B cell (primary cell): ENCODE measurements at places on chromosomes 5 and 9. TPM values are rescaled to one million over a fixed set of nuclear protein-coding genes. Genes with fewer than 3 reads are reported as not detected.

DNA sequence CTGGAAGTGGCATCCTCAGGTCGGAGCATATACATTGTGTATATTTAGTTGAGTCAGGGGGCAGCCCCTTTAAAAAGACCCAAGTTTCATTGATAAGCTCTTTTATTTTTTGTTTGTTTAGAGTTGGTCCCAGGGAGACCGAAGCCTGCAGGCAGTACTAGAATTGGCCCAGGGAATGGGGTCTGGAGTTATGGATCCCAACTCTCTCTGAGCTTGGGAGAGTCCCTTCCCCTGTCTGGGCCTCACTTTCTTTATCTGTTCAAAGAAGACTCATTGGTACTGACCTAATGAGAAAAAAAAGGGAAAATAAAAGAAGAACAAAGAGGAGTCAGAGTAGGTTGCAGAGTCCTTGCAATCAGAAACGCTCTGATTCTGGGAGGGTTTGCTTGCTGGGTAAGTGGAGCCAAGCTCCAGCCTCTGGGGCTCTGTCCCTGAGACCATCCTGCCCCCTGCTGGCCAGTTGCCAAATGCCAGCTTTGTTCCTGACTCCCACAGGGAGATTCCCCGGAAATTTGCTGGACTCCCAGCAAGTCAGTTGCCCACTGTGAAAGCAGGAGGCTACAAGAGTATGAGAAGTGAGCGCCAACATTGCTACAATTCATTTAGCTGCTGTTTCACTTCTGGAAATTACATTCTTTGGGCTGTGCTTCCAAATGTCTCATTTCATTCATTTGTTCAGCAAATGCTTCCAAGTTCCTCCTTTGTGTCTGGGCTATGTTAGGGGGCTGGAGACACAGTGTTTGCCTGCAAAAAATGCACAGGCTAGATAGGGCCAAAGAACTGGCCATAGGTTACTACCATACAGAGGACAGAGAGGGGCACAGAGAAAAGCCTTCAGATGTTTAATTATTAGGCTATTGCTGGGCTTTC is 156.2 kb downstream of the MELK start:
- peak; percentile 68 for DNase-seq

DNA sequence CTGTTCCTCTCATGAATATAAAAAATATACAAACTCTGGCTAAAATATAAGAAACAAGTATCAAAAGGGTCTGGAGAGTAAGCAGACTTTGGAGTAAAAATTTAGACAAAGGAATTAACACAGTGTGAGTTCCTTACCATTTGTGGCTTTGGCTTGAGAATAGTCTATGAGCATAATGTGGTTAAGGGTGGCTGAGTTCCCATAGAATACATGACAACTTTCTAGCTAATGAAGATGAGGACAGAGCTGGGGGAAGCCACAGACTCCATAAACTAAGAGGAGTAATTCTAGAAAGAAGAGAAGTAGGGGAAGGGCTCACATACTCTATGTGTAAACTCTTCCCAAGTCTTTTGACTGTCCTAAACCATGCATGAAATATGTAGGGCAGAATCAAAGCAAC is 79.4 kb downstream of the CAAP1 start:
- DNase-seq: no peak

DNA sequence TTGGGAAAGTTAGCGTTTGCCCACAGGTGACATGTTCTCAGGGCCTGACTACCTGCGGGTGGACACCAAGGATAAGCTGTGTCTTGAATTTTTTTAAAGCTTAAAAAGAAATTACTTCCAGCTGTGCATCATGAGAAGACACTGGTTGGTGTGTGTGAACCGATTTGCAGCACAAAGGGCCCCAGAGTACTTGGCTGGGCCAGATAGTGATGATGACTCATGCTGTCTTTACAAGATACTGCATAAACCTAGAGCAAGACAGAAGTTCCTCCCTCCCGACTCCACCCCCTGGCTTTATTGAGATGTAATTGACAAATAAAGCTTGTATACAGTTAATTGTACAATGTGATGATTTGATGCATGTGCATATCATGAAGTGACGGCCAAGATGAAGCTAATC is 212.8 kb downstream of the NXNL2 start:
- no peak for DNase-seq

DNA sequence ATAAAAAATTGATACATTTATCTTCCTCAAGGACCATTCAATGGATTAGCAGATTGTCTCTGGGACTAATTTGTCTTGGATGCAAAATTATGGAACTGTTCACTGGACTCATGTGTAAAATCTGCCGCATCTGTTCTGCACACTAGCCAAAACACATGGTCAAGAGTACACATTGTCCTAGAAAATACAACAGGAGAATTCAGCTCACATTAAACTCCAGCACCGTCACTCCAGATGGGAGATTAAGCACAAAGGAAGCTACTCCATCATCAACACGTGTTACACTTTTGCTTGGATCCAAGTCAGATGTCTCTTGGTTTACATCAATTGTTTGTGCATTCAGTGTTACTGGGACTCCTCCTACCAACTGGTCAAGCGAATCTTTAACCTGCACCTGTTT is 28.8 kb downstream of the C5 start:
- DNase-seq: no peak

DNA sequence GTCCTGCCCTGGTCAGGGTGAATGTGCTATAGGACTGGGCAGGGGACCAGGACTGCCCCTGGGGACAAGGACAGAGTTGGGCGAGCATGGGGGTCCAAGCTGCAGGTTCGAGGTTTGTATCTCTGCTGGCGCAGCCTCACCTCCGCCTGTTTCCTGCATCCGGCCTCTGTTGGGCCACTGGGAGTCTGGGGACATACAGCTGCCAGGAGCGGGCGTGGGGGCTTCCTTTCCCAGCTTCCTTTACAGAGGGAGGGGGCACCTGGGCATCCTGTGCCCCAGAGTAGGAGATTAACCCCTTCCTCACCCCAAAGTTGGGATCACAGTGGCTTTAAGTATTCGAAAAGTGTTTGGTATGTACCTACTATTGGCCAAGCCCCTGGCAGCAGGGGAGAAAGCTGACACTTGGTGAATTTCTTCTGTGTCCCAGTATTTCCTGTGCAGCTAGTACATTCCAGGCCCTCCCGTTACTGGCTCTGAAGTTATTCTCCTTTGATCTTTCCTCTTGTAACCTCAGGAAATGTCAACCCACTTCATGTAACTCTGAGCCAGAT is 19.0 kb downstream of the OLFML2A start:
- no peak for DNase-seq

DNA sequence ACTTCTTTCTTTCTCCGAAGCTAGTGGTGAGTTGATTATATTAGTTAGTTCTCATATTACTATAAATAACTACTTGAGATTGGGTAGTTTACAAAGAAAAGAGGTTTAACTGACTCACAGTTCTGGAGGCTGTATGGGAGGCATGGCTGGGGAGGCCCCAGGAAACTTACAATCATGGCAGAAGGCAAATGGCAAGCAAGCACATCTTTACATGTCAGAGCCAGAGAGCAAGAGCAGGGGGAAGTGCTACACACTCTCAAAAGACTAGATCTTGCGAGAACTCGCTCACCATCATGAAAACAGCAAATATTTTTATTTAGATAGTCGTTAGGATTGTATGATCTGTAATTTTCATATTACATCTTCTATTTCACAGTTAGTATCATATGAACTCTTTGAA is 711.2 kb downstream of the PTPRD start:
- no peak for DNase-seq

GRCh38 chr9:137531099-137531765 is 19.0 kb downstream of the PNPLA7 start:
- no peak for DNase-seq

DNA sequence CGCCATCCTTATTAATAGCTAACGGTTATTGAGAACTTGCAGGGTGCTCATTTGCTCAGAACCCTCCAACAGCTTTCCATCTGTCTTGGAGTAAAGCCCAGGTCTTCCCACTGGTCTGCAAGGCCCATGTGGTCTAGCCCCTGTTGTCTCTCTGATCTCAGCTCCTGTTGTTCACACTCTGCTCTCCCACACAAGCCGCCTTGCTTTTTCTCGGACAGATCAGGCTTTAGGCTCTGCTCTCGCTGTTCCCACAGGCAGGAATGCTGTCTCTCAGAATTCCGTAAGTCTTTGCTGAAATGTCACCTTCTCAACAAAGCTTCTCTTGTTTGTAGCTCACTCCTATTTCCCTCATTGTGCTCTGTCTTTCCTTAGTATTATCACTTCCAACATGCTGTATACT is 34.3 kb downstream of the GPR107 start:
- DNase-seq: no peak

- DNase-seq: no peak
Observed at GRCh38 chr5:93592883-93593282, 9.9 kb downstream of the NR2F1 start.

DNA sequence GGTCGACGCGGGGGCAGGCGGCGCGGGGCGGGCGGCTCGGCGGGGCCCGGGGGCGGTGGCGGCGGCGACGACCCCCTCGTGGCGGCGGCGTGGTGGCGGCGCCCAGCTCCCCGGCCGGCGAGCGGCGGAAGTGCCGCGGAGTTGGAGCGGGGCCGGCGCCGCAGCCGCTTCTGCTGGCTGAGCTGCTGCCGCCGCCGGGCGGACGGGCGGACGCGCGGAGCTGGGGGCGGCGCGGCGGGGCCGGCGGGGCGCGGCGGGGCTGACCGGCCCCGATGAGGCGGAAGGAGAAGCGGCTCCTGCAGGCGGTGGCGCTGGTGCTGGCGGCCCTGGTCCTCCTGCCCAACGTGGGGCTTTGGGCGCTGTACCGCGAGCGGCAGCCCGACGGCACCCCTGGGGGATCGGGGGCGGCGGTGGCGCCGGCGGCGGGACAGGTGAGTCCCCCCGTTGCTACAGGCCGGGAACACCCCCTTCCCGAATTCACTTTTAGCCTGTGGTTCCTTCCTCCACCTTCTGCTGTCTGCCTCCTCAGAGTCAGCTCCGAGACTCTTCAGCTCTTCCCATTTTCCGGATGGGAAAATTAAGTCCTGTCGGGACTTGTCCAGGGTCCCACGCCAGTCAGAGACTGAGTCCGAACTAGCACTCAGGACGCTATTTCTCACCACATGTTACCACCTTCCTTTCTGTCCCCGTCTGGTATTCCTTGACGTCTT is at the start of gene GALNT10:
TSS of gene GALNT10 (plus strand) at position 139 of the 710 bp plus-strand sequence. CDS start at position 273, 134 bp downstream.
- DNase-seq: no peak

GRCh38 chr9:4317681-4318080 is 17.8 kb upstream of the GLIS3 start:
- no peak for DNase-seq

DNA sequence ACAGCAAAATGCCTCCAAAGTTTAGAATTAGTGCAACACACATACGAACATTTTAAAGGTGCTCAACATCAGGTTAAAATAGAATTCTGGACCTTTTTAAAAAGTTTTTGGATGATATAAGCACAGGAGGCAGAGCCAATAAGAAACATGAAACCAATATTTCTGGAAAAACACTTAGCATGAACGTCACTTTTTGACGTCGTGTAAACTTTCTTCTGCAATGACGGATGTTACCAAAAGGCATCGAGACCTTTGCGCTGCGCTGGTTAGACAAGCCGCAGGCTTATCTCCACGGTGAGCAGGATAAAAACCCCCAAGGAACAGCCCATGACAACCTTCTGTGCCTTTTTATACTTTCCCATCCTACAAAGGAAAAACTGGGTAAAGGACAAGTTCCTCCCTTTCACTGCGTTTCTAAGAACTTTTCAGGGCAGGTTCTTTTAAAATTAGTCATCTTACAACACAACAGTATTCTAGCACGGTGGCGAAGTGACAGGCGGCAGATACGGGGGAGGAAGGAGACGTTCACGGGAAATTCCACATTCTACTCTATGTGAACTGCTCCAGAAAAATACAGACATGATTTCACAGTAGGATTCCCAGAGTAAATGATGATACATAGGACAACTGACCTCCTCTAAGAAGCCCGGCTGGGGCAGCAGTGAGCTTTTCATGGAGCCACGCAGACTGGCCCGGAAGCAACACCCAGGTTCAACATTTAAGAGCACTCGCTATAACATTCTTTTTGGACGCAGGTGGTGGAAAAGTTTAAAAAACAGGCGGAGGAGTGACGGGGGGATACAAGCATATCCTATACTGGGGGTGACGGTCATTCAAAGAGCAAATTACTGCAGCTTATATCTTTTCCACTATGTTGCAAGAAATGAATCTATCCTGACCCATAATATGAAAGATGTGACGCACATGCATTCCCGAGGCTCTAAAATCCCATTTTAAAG is 52.4 kb downstream of the USP20 start:
- DNase-seq: peak; percentile 70

- DNase-seq: no peak
Observed at GRCh38 chr5:34570721-34571676, 85.1 kb upstream of the RAI14 start.

- DNase-seq: no peak
Observed at GRCh38 chr9:95124582-95125367, 192.7 kb downstream of the FANCC start.

DNA sequence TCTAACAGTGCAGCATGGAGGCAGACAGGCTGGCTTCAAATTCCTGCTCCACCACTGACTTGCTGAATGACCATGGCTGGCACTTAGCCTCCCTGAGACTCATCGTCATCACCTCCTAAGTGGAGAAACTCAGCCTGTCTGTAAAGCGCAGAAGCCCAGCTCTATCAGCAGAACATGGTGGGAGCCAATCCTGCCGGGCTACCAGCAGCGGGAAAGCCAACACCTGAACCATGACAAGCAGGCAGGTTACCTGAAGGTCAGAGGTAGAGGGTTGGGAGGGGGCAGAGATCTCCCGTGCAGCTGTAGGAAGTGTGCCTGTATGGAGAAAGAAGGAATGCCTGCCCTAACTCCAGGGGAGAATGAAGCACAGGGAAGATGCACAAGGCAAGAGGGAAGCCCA is 72.6 kb upstream of the LRRTM2 start:
- DNase-seq: no peak

DNA sequence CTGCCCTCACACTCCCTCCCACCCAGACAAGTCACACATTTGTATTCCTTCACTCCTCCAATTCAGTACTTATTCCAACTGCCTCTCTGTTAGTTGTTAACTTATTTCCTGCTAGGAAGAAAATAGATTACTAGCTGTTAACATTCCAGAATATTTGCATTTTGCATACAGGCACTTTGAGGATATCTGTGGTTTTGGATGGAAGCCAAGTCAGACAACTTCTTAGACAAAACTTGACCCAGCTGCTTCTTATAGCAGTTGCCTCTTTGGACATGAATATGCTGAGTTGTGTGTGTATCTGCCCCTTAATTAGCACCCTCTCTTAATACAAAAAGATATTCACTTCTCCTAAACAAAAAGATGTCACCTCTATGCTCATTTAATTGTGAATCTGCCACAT is 1280.6 kb upstream of the ACO1 start:
- no peak for DNase-seq

The SLC25A2 gene
- 3.4 and 3.6 TPM in 2 replicates for total RNA-seq

The VLDLR gene
- total RNA-seq: 0.10 TPM in 1 of 2 replicates, not detected in the other

The FOXD4L4 gene
- 0.90 and 1.1 TPM in 2 replicates for total RNA-seq

The HAVCR2 gene
- 2.3 and 2.6 TPM in 2 replicates for total RNA-seq

The FOXD4 gene
- total RNA-seq: 0.89 and 1.4 TPM in 2 replicates

The CARTPT gene
- total RNA-seq: not detected in 2 replicates
